ENCODE measurements at places on chromosomes 4 and X.
A peak's percentile ranks its signal among the peaks of the same experiment; 100 is the strongest.

DNA sequence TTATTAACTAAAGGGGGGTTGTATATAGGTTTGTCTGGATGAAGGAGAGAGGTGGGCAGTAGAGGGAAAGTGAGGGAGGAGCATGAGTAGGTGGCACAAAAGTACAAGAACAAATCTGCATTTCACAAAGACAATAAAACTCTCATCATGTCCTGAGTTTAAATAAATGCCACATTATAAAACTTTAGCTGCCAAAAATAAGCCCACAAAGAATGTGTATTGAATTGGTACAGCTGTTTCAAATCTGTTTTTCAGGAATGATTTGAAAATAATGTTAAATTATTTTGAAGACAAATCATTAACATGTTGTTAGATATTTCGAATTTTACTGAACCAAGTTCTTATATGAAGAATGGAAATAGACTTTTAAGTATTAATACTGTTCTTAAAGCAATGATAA lies 5.8 kb downstream of the CNKSR2 start:
- DNase-seq = no peak

DNA sequence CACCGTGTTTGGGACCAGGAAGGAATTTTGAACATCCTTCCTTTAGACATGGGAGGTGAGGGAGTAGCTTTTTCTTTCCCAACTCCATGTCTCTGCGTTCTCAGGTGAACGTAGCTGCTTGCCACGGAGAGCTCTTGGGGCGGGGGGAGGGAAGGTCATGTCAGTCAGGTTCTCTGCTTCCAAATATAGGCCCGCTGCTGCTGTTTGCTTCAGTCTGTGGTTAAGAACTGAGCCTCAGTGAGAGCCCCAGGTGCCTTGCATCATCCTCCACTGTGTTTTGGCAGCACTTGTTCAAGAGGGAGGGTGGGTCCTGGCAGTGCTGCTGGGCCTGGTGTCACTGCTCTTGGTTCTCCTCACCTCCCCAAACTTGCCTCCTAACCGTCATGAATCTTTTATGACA lies 46.5 kb downstream of the HADH start:
- no peak for DNase-seq

DNA sequence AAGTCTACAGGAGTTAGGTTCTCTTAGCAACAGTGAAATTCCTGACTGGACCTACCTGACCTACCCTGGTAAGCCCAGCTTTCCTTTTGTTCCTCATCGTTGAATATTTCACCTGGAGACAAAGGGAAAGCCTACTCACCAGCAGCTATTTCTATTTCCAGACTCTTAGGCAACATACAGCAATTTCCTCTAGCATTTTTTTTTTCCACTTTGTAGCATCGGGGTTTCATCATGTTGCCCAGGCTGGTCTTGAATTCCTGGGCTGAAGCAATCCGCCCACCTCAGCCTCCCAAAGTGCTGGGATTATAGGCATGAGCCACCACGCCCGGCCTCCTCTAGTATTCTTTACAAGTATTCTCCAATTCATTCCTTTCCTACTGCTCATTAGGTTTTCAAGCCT lies 6.8 kb upstream of the S100G start:
- DNase-seq = peak; percentile 76

GRCh38 chr4:185573651-185574199 lies 38.4 kb upstream of the PDLIM3 start:
- peak; percentile 54 for DNase-seq

GRCh38 chr4:88779431-88779830 lies 81.8 kb upstream of the NAP1L5 start:
- peak; percentile 57 for DNase-seq

DNA sequence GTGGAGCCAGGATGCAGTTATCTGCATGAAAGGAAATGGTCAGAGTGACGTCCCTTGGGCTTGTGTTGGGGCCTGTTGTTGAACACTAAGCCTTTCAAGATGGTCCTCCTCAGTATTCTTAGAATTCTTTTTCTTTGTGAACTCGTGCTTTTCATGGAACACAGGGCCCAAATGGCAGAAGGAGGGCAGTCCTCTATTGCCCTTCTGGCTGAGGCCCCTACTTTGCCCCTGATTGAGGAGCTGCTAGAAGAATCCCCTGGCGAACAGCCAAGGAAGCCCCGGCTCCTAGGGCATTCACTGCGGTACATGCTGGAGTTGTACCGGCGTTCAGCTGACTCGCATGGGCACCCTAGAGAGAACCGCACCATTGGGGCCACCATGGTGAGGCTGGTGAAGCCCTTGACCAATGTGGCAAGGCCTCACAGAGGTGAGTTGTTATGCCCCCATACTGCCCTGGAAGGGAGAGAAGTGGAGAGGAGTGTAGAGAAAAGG lies at the start of gene BMP15:
BMP15 (plus strand) TSS at position 51 of the 492 bp plus-strand sequence; CDS start at position 100, 49 bp downstream.
- no peak for DNase-seq

GRCh38 chrX:14865201-14865600 lies 7.7 kb downstream of the FANCB start:
- DNase-seq = peak; percentile 50

DNA sequence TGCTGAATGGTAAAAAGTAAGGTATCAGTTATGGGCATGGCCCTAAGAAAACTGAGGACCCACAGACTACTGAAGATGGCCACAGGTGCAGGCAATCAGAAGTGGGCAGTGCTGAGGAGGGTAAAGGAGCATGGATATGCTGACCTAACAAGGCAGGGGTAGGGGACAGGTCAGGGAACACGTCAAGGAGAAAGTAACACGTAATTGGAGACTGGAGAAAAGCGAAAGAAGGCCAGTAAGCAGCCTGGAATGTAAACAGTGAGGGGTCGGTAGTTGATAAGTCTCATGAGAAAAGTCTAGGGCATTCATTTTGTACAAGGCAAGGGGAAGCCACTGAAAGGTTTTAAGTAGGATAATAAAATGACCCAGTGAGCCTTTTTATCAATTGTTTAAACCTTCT lies 153.3 kb downstream of the PRDM5 start:
- DNase-seq = peak; percentile 61

Data from fibroblast of the aortic adventitia (primary cell).